ENCODE measurements at places on chromosomes 2 and 18. TPM values are rescaled to one million over a fixed set of nuclear protein-coding genes. Genes with fewer than 3 reads are reported as not detected.

Gene REEP1
- 0.16 TPM for total RNA-seq

DNA sequence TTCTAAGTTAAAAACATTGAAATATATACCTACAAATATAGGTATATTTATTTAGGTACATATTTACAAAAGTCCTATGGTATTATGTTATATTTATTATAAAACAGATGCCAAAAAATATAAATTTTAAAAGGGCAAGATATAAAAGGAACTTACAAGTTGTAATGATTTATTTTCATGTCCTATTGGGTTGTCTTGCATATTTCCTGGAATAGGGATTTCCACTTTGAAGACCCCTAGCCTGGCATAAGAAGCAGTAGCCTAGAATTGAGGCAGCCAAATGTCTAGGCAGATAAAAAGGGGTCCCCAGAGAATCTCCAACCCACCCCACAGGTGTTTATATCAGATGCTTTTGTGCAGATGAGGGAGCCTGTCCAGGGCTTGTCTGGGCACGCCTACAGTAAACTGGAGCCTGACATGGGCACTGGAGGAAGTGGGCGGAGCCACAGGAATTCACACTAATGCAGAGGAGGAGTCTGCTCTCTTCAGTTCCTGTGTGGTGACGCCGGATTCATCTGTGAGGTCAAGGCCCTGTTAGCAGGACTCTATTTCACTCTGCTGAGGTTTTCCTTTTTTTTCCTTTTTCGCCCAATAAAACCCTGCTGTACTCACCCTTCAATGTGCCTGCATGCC is 1088.9 kb upstream of the PIK3C3 start:
- no peak for DNase-seq
- H3K27me3 ChIP-seq: no peaks in the 10 kb centered on the region
- H3K27ac ChIP-seq: no peak overlapping the region
- H3K36me3 ChIP-seq: no peaks in the 10 kb centered on the region

Gene CBLN2
- total RNA-seq: not detected

- no peak overlapping the region for H3K27ac ChIP-seq
- no peak overlapping the region for H3K4me3 ChIP-seq
- peaks cover 6% of the 10 kb centered on the region for H3K36me3 ChIP-seq
- no peaks in the 10 kb centered on the region for H3K27me3 ChIP-seq
- DNase-seq: no peak
Measured at GRCh38 chr2:23803965-23804542, 122.9 kb downstream of the ATAD2B start.

DNA sequence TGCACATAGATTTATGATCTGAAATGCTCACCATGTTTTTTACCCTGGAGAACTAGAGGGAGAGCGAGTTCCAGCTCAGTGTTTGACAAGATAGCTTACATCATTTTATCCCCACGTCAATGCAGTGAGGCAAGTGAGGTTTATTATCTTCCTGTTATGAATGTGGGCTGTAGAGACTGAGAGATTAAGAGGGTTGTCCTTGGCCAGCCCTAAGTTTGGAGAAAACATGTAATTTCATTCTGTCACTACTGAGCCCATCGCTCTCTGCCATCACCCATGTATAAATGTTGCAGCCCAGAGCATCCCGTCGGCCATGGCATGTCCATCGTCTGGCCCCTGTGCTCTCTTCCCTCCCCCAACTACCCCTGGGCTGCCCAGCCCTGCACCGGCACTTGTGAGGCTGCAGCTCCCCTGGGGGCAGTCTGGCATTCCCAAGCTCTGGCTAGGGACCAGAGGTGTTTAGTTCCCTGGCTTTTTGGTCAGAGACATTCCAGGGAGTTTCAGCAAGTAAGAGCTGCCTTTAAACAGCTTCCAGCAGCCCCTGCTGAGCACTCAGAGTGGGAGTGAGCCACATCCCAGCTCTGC is 136.7 kb downstream of the ANTXR1 start:
- DNase-seq: no peak
- H3K27ac ChIP-seq: no peak overlapping the region
- no peaks in the 10 kb centered on the region for H3K36me3 ChIP-seq
- H3K4me1 ChIP-seq: no peaks in the 10 kb centered on the region
- peaks cover 8% of the 10 kb centered on the region for H3K27me3 ChIP-seq

Gene AGXT
- total RNA-seq: not detected

GRCh38 chr2:28267282-28267681 is 125.4 kb upstream of the FOSL2 start:
- H3K4me3 ChIP-seq: no peak overlapping the region
- H3K4me1 ChIP-seq: peaks cover 40% of the 10 kb centered on the region
- H3K27ac ChIP-seq: no peak overlapping the region
- H3K27me3 ChIP-seq: no peaks in the 10 kb centered on the region
- DNase-seq: no peak
- peaks cover 24% of the 10 kb centered on the region for H3K36me3 ChIP-seq

Gene DPP4
- total RNA-seq: 115 TPM

Gene LIMS4
- 0.77 TPM for total RNA-seq
